Frontal cortex (tissue), 4 donors: ENCODE measurements at places on chromosomes 16 and 17. TPM values are rescaled to one million over a fixed set of nuclear protein-coding genes. Genes with fewer than 3 reads are reported as not detected.

The SLC12A3 gene
- not detected for total RNA-seq

The PERCC1 gene
- total RNA-seq: not detected

The ARL4D gene
- total RNA-seq: 39.5 TPM

The OTOP2 gene
- total RNA-seq: not detected

The KRTAP9-4 gene
- total RNA-seq: not detected

GRCh38 chr17:50311483-50311882 lies 34.4 kb upstream of the XYLT2 start:
- no peak for DNase-seq

GRCh38 chr17:81058263-81058871 lies 23.4 kb downstream of the BAIAP2 start:
- DNase-seq: no peak

DNA sequence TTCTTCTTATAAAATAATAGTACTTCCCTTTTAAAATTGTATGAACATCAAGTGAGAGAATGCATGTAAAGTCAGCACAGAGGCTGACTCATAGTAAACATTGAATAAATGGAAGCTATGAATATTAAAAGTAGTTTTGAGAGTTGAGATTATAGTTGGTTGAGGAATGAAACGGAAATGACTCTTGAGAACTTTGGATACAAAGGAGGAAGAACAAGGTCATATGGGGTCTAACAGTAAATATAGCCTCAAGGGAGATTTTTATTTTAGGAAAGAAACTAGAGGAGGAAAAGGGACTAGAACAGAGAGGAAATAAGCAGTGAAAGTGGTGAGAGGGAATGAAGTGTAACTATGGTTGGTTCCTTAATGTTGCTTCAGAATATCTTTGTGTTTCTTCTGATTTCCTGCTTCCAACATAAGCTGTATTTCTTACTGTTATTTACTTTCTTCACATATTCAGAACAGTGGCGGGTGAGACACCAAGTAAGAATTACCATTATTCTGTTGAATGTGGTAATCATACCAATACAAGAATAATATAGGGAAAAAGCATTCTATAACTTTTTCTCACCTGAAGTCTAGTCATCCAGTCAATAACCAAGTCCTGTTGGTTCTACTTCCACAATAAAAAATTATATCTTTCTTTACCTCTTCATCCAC lies 165.1 kb downstream of the CHD9 start:
- no peak for DNase-seq

DNA sequence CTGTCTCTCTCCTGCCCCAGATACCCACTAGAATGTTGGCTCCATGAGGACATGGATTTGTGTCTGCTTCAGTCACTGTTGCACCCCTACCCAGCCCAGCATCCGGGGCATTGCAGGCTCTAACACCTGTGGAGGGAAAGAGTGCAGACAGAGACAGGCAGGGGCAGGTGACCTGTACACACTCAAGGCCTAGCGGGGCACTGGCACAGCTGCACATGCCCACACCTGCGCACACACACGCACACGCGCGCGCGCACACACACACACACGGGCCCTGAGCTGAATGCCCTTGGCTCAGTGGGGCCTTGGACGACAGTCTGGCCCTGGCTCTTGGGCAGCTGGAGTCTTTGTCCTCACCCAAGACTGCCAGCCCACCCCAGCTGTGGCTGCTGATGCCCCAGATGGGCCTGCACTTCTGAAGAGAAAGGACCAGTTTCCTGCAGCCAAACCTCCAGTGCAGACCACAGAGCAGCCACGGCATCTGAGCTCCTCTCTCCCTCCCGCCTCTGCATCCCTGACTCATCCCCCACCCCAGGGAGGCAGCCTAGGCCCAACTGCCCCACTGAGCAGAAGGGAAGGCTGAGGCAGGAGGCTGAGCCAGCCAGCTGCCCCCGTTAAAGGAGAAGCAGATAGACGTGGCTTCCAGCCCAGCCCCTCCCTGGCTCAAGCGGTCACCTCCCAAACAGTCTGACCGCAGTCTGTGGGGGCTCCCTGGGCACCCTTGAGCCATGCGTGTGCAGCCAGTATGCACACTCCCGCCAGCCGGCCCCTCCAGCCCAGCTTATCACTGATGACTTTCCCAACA lies 12.3 kb upstream of the RAI1 start:
- DNase-seq: no peak

GRCh38 chr17:44795421-44795820 lies 34.7 kb downstream of the GJC1 start:
- DNase-seq: no peak

GRCh38 chr17:3474212-3474611 lies 1.6 kb upstream of the ASPA start:
- DNase-seq: peak; percentile 44

- no peak for DNase-seq
Observed at GRCh38 chr16:85090873-85091521, 21.3 kb downstream of the CIBAR2 start.
